CD4-positive, alpha-beta T cell (primary cell): ENCODE measurements at places on chromosomes 4 and X.

- DNase-seq: no peak
These were observed 256.0 kb upstream of the SFRP2 start for GRCh38 chr4:154044742-154045485.

DNA sequence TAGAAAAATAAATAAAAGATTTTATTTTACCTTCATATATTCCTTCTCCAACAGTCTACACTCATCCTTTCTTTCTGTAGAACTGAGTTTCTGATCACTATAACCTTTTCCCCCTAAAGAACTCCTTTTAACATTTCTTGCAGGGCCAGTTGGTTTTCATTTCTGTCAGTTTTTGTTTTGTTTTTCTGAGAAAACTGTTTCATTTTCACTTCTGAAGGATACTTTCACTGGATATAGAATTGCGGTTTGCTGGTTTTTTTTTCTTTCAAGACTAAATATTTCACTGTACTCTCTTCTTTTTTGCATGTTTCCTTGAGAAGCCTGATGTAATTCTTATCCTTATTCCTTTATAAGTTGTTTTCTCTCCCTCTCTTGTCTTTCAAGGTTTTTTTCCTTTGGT, 90.4 kb upstream of the EOLA2 start:
- DNase-seq: no peak

- peak; percentile 71 for DNase-seq
These were observed 5.1 kb downstream of the USP27X start for GRCh38 chrX:49884290-49884862.

DNA sequence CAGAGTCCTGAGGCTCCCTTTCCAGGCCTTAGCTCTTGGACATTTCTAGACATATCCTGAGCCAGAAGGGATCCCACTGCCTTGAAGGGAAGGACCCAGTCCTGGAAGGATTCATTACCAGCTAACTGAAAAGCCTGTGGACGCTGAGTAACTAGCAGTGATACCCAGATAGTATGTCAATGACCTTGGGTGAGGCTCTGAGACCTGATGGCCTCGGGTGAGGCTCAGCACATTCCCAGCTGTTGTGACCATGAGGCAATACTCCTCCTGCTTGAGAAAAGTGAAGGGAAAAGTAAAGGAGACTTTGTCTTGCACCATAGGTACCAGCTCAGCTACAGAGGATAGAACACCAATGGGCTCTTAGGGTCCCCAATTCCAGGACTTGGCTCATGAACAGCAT, 268.1 kb downstream of the DKK2 start:
- no peak for DNase-seq

DNA sequence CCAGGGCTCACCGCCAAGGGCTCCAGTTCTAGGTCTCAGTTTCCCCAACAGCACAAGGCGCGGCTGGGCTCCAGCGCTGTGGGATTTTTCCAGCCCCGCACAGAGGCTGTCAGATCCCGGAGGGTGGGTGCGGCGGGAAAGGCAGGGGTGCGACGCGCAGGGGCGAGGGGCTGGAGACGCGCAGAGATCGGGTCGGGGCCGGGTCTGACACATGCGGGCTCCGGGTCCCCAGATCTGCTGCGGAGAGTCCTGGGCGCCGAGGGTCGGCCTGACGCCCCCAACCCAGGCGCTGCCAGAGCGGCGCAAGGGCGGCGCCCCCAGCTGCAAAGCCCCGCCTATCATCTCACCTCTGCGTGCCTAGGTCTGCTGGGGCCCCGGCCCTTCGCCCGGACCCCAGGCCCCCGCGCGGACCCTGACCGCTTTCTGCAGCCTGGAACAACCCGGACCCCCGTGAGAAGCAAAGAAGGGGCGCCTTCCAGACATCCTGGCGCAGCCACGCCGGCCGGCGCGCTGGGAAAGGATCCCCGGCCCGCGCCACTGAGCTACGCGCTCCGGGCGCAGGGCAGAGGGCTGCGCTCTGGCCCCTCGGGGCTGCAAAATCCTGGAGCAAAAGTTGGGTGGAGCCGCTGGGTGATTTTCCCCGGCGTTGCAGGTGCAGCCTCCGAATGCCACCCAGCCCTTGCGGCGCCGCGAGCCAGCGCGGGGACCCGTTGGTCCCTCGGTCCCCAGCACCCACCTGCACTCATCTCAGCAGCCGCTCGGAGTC, 486 bp downstream of the ABLIM2 start:
- DNase-seq: no peak

GRCh38 chr4:56480691-56481090, 13.3 kb downstream of the SRP72 start:
- no peak for DNase-seq

- no peak for DNase-seq
These were observed 7.4 kb downstream of the ZNF81 start for GRCh38 chrX:47844117-47844516.

DNA sequence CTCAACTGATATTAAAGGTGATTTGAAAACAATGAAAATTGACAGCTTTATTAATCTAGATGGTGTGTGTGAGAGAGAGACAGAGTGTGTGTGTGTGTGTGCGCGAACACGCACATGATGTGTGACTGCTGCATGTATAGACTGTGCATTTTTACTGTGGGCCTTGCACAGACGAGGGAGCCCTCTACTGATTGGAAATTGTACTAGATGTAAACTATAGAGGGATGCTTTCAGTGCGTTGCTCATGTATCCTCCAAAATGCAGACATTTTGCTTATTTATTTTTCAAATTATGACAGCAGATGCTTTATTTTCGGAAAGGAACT, 168.4 kb upstream of the GK2 start:
- DNase-seq: no peak

- no peak for DNase-seq
These were observed 1.1 kb downstream of the SLC25A6 start for GRCh38 chrX:1390621-1391369.

- DNase-seq: no peak
These were observed 322.0 kb downstream of the NR3C2 start for GRCh38 chr4:148120216-148120615.

- no peak for DNase-seq
These were observed 97.4 kb downstream of the SHOX start for GRCh38 chrX:727738-728621.

- no peak for DNase-seq
These were observed 200.0 kb upstream of the MAOA start for GRCh38 chrX:43456063-43456462.

DNA sequence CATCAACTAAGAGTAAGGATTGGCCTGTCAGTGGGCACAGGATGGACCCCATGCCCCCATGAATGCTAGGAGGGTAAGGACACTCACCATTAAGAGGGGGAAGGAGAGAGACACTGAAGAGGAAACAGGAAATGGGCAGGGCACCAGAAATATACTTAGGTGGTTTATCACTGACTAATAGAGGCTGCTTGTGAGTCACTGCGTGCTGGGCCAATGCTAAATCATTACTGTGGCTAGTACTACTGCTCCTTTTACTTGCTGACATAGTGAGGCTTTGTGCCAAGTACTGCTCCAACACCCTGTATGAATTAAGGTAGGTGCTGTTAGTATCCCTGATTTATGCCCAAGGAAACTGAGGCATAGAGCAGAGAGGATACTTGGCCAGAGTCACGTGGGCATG, 130.4 kb upstream of the FRMPD4 start:
- DNase-seq: no peak

- no peak for DNase-seq
These were observed 462.4 kb downstream of the TLL1 start for GRCh38 chr4:166335256-166335938.

GRCh38 chr4:140851032-140851636, 94.9 kb upstream of the TBC1D9 start:
- peak; percentile 29 for DNase-seq

GRCh38 chr4:121143131-121143530, 21.0 kb downstream of the TNIP3 start:
- no peak for DNase-seq

DNA sequence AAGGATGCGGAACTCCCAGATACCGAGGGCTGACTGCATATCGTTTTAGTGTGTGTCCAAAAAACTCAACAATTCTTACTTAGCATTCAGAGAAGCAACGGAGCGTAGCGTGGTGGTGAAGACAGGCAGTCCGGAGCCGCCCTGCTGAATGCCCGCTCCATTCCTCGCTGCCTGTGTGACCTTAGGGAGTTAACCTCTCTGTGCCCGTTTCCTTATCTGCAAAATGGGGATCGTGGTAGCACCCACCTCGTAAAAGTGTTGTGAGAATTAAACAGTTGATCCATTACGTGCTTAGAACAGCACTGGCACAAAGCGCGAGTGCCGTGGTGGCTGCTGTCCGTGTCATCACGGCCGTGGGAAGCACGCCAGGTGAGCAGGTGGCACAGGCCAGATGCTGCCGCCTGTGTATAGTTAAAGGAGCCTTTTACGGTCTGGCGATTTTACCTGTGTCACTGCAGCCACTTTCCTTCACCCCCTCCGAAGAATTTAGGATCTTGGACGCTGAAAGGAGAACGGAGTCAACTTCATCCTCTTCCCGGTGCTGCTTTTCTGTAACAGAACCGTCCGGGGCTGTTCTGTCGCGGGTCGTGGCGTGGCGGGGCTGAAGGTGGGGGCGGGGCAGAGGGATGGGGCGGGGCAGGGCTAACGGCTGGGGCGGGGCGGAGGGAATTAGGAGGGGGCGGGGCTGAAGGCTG, 885 bp downstream of the CCDC110 start:
- peak; percentile 75 for DNase-seq

DNA sequence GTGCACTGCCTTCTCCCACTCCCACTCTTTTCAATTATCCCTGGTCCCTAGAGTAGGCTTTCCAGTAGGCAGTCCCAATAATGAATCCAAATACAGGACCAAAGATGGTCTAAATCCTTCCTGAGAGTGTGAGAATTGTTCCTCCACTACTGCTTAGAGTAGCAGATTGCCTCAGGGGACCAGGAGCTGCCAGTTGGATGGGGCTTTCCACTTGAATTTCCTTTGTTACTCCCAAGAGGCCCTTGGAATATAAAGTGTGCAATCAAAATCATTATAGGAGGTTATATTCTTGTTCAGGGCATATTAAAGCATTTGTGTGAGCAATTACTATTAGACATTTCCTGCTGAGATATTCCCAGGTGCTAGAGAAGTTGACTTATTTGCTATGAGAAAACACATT, 156.6 kb upstream of the TLL1 start:
- no peak for DNase-seq

- DNase-seq: no peak
These were observed 9.7 kb upstream of the TMEM184C start for GRCh38 chr4:147607471-147607870.

DNA sequence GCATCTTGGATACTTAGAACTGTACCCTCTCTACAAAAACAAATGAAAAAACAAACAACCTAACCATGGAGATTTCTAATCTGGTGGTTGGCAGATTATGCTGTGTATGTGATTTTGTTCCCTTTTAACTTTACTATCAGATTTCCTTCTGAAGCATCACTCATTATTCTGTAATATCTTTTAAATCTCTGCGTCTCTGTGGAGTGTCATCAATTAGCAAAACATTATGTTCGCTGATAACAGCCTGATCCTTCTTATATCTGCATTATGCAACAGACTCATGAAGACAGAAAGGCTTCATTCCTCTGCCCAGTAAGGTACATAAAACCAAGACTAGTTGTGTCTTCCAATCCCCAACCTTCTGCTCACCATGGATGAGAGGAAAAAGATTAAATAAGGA, 110.3 kb upstream of the PDE5A start:
- no peak for DNase-seq

DNA sequence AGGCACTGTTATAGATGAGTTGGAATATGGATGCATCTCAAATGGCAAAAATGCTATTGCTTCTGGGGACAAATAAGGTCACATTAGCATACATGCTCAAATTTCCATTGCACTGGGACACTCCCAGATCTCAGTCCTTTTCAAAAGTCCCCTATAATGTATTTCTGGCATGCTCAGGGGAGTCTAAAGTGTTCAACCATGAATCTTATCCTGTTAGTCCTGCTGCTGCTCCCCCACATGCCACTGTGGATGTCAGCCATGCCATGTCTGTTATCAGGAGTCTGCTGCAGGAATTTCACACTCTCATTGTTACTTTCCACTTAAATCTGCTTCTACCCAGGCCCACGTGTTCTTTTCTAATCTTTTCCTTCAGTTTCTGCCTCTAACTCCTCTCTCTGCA, 1000.6 kb downstream of the CCSER1 start:
- DNase-seq: no peak

DNA sequence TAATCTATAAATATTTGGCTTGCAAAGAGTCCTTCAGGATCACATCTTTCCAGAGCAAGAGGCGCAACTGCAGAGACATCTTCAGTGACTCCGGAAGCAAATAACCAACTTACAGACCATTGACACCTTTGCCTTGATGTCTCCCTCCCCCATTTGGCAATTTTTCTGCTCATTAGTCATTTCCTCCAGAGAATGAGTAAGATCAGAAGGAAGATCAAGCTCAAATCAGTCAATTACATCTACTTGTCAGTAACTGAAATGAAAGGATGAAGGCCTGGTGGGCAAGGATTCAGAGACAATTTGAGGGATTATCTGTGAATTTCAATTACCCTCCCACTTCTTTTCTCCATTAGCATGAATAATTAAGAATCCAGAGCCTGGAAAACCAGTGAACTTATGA, 665.6 kb upstream of the CPEB2 start:
- DNase-seq: no peak

DNA sequence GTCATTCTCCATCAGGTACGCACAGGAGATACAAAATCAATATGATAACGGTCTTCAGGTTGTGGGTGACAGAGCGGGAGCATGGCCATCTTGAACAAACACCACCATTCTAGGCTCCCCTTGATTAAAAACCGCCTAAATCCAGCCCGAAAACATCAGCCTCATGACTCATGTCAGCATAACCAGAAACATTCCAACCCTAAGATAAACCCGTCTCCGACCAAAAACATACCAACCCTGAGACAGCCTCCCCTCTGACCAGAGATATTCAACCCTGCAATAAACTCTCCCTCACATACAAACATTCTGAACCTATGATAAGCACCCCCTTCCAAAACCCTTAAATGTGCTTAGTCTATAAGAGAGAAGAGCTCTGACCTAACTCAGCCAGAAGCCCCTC, 157.9 kb downstream of the DHRSX start:
- no peak for DNase-seq

GRCh38 chr4:41095192-41095872, 119.0 kb downstream of the APBB2 start:
- DNase-seq: no peak

- DNase-seq: no peak
These were observed 57.2 kb downstream of the SCML2 start for GRCh38 chrX:18297251-18297650.

- DNase-seq: no peak
These were observed 1508.3 kb upstream of the TENM3 start for GRCh38 chr4:180734753-180735432.

DNA sequence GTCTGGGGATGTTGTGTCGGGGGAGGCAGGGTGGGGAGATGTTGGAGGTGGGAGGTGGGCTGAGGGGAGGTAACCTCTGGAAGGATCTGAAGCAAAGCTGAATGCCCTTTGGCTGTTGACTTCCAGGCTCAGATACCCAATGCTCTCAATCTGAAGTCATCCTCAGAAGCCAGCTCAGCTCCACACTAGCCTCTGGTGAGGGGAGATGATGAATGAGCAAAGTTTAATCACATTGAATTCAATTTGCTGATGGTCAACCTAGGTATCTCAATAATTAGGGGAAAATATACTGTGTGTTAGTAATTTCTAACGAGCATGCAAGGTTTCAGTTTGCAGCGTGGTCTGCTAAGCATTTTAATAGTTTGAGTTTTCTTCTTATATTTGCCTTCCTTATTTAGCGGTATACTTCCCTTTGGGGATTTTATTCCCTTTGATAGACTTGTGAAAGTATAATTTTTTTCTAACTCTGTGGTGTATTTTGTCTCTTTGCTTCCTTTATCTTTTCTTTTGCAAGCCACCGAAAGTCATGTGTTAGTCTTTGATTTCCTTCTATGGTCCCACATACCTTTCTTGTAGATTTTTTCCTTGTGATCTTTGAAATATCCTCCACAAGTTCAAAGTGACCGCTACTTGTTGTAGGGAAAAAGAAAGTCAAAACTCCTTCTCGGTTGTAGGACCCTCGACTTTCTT, 146.3 kb upstream of the LEF1 start:
- no peak for DNase-seq
